ENCODE measurements at places on chromosomes 12 and 14.
A peak's percentile ranks its signal among the peaks of the same experiment; 100 is the strongest.

DNA sequence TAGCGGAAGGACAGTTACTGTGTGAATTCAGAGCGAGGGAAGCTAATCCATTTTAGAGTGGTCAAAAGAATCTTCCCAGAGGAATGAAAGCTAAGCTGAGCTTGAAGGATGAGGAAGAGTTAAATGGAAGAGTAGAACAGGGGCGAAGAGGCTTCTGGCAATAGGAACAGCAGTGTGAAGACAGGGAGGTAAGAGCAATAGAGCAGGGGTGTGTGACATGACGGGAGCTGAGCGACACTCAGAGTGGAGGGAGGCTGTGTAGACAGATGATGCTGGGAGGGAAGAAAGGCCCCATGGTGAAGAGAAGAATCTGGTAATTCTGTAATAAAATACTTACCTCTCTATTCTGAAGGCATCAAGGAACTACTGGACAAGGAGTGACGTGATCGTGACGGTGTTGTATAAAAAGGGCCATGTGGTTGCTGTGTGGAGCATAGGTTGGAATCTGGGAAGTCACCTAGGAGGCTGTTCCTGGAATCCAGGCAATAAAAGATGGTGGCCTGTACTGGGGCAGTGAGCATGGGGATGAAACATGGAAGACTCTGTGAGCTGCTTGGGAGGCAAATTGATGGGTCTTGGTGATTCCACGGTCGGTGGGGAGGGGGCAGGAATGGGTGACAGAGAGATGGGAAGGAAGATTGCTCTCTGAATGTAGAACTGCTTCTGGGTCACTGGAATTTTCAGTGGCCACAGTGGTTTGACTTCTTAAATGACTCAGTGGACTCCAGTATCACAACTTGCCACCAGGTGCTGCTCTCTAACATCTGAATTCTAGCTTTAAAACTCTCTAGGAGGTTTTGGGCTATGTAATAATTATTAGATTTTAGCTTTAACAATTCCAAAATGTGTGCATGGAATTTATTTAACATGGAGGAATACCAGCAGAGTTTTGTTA is 164.1 kb downstream of the ATP23 start:
- DNase-seq: no peak

DNA sequence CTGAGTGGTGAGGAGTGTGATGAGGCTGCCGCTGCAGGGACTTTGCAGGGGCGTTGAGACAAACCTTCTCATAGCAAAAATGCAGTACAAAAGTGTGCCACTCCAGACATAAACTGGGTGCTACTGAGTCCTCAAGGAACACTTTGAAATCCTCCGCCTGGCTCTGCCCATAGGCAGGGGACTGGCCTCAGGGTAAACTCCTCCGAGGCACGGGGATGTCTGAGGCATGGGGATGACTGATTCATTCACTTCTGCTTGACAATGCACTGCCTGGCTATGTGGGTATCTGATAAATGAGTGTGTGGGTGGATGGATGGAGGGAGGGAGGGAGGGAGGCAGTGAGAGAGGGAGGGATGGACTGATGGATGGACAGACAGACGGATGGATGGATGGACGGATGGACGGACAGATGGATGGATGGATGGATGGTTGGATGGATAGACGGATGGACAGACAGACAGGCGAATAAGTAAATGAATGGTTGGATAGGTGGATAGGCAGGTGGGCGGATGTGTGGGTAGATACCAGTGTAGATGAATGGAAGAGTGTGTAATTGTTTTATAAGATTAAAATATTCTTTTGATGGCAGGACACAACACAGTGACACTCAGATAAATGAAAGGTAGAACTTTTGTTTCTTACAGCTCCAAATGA is 2.1 kb upstream of the BDKRB2 start:
- DNase-seq: no peak

DNA sequence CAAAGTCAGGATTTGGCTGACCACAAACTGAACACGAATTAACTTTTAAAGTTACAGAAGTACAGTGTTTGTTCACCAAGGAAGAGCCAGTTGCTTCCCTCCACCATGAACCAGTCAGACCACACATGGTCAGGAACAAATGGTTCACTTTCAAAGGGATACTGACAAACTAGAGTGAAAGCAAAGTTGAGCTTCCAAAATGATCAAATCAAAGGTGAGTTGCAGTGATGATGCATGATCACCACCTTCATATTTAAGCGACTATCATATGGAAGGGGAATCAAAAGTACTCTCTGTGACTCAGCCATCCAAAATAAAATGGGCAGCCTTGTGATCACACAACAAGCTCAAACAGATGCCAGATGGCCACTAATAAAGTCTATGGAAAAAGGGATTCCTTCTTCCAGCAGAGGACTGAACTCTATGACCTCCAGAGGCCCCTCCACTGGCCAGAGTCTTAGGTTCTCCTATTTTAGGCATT is 13.1 kb downstream of the NT5DC3 start:
- DNase-seq: no peak

GRCh38 chr12:33265033-33265731 is 174.4 kb downstream of the SYT10 start:
- DNase-seq: no peak

DNA sequence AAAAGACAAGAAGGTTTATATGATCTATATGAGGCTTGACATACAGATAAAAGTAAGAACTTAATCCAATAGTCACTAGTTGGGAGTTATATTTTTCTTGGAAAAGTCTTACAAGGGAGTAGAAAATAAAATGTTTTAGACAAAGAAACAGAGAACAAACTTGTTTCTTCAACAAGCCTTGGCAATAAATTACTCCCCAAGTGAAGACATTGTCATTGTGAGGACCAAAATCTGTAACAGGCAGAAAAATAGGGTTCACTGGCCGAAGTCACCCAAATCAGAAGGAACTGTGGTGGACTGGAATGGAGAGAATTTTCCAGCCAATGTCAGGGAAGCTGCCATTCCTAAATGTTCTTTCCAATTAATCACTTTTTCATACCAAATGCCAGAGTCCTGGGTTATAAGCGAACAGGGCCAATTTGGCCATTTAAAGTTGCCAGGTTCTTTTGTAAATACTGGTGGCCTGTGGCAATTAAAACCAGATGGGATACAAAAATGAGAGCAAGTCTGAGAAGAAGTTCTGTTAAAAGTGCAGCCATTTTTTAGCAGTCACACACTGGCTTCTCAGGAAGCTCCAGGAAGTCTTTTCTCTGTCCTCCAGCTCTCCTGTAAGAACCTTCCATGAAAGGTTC is 117.3 kb upstream of the OVCH1 start:
- no peak for DNase-seq

DNA sequence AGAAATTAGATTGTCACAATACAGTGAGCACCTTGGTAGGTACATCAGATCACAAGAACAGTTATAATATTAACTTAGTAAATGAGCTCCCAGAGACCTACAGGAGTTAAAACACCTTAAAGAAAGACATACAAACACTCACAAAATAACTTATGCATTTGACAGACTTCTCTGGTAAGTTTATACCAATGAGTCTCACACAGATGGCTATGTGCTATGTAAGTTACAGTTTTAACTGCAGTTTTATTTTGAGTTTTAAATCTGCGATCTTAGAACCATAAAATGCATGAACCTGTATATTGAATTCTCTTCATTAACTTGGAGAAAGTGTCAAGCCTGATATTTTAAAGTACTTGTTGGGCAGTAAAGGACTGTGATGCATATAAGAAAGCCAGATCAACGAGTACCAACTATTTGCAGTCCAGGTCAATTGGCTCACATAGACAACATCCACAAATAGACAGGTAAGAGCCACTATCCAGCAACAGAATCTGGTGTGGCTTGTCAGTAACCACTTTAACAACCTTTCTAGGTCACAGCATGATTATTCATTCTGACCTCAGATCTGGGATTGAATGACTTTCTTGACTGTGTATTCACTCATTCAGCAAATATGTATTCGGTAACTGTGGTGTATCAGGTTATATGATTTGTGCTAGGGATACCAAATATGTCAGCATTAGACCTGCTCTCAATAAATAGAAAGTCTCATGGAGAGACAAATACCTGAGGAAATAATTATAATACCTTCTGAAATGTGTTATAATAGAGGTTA is 856.6 kb upstream of the MGAT4C start:
- peak; percentile 34 for DNase-seq

GRCh38 chr12:66296176-66296683 is 6.1 kb upstream of the HELB start:
- DNase-seq: peak; percentile 13

- no peak for DNase-seq
Measured at GRCh38 chr14:22593189-22593588, 4.2 kb upstream of the DAD1 start.

DNA sequence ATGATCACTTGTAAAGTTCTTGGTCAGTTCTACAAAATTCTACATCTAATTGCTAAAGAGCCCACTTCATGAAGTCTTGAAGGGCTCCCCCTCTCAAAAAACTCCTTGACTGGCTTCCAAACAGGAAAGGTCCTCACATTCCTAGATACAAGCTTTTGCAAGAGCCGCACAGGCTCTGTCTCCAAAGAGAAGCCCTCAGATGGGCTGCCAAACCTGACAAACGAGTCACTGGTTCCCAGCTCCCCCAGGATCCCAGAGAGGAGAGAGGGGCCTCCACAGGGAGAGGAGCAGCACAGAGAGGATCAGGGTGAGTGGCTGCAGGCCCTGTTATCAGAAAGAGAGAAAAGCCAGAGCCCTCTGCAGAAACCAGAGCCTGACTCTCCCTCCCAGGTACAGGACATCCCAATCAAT is 5.8 kb downstream of the NID2 start:
- DNase-seq: no peak

- DNase-seq: no peak
Measured at GRCh38 chr12:106600503-106600902, 17.7 kb downstream of the RFX4 start.

DNA sequence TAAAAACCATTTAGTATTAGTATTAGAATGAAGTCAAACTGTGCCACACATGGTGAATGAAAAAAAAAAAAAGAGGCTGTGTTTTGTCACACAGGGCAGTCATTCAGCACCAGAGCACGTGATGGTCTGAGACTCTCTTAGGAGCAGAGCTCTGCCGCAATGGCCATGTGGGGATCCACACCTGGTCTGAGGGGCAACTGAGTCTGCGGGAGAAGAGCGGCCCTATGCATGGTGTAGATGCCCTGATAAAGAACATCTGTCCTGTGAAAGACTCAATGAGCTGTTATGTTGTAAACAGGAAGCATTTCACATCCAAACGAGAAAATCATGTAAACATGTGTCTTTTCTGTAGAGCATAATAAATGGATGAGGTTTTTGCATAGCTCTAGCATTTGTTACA is 12.2 kb upstream of the BDKRB1 start:
- DNase-seq: no peak

GRCh38 chr12:75994069-75994740 is 37.4 kb downstream of the PHLDA1 start:
- DNase-seq: no peak

Data from HT1080 (cell line).